ENCODE measurements at places on chromosomes 1 and 21.

- DNase-seq: no peak
Measured at GRCh38 chr1:228156941-228157728, 7.4 kb downstream of the GJC2 start.

GRCh38 chr1:156123356-156124196 lies 9.1 kb downstream of the LMNA start:
- DNase-seq: peak; percentile 44

GRCh38 chr1:201319631-201320030 lies 36.3 kb downstream of the PKP1 start:
- no peak for DNase-seq

DNA sequence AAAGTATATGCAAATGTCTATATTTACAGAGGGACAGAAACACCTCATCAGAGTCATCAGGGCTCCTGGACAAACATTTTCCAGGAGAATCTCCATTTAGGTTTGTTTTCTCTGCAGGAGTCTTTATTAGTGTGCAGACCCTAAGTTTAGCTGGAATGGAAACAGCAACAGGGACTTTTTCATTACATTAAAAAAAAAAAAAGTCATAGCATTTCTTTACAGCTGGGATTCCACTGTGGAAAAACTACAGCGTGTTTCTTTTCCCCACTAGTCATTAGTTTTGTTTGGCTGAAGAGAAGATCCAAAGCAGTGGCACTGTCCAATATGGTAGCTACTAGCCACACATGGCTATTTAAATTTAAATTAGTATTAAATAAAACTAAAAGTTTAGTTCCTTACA lies 49.6 kb downstream of the LHX4 start:
- DNase-seq: no peak

DNA sequence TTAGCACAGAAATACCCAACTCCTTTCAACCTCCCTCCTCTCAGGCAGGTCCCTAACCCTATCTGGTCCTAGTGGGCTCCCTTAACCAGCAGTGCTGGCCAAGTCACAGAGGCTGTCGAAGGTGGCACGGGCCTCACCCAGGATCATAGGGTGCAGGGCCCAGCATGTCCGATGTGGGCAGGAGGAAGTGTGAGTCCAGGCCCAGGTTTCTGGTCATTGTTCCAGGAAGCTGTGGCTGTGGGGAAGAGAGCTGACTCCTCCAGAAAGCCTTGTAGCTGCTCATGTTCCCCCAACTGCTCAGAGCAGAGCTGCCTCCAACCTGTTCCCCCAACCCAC lies 2.4 kb downstream of the CCDC17 start:
- DNase-seq: no peak

- DNase-seq: no peak
Measured at GRCh38 chr1:150613061-150613920, 16.1 kb downstream of the ENSA start.

GRCh38 chr1:113088972-113089371 lies 16.0 kb downstream of the LRIG2 start:
- DNase-seq: no peak

DNA sequence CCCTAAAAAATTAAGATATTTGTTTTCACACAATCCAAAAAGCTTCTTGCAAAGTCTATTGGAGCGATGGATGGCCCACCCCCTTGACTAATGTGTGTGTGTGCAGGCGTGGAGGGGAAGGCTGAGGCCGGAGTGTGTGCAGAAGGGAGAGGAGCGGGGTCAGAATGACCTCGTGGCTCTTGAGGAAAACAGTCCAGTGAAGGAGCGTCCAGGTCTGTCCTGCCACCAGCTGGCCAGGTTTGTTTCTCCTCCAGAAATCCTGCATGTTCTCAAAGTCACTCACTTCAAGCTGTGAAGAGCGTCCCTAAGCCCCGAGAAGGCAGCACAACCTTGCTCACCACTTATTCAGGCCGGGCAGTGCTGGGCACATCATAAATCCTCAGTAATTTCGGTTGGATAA lies 69.5 kb upstream of the SSX2IP start:
- no peak for DNase-seq

- DNase-seq: no peak
Measured at GRCh38 chr1:18126616-18127015, 19.0 kb downstream of the IGSF21 start.

- DNase-seq: peak; percentile 31
Measured at GRCh38 chr1:26378088-26378878, 5.7 kb upstream of the ZNF683 start.

- DNase-seq: no peak
Measured at GRCh38 chr21:43328958-43329691, 97.8 kb downstream of the SIK1 start.

DNA sequence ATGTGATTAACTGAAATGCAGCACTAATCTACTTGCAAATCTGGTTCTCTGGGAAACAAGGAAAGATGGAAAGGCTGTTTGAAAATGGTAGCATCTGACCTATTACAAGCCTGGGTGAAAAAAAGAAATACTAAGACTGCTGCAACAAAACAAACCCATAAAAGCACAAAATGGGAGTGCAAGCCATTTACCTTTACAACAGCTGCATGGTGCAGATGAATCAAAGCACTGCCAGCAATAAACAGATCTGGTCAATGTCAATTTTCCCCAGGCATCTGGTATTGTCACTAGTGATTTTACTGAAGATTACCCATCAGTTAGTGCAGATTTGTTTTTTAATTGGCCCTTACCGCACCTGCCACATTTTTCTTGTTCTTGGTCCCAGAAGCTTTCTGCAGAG lies 1341.7 kb downstream of the PLA2G4A start:
- DNase-seq: no peak

GRCh38 chr1:71522721-71523120 lies 441.9 kb upstream of the ZRANB2 start:
- DNase-seq: no peak

DNA sequence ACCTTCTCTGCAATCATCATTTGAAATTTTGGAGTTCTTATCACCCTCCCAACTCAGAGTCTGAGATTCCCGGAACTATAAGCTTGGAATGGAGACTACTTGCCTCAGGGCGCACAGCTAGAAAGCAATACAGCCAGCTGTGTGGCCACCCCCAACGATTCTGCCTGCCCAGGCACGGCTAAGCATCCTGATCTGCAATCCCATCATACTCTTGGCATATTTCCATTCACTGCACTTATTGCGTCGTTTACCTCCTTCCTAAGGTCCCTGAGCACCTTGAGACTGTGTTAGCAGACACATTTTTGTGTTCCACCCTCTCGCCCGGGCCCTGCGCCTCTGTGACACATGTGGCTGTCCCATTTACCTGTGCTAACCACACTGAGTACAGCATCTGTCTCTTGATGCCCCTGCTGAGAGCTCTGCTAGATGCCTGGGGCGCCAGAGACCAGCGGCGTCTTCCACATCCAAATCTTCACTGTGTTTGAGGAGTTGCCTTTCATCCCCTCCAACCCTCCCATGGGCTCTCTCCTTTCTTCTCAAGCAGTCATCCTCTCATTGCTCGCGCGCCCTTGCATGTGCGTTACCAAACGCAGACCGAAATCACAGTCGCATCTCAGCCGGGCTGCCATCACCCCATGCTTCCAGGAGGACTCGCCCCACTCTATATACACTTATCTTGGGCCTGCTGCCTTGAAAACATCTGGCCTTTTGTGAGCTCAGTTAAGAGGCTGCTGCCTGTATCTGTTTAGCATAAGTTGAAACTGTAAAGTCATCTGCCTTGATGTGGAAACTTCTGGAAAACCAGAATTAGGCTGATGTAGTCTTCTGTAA lies 3.5 kb upstream of the CLDN19 start:
- DNase-seq: no peak

DNA sequence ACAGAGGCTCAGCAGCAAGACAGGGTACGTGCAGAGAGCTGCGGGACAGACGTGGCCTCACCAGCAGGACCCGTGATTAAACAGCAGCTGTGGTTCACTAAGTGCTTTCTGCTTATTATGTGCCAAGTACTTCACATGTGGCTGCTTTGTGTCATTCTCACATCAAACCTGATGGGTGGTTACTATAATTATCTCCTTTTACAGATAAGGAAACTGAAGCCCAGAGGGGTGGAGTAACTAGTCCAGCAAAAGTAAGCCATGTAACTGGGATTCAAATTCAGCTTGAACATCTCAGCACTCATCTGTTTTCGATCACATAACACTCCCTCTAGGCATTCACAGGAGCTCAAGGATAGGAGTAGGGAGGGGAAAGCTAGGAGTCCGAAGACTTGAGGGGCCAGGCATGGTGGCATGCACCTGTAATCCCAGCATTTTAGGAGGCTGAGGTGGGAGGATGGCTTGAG lies 50.8 kb upstream of the CLIC4 start:
- DNase-seq: no peak

DNA sequence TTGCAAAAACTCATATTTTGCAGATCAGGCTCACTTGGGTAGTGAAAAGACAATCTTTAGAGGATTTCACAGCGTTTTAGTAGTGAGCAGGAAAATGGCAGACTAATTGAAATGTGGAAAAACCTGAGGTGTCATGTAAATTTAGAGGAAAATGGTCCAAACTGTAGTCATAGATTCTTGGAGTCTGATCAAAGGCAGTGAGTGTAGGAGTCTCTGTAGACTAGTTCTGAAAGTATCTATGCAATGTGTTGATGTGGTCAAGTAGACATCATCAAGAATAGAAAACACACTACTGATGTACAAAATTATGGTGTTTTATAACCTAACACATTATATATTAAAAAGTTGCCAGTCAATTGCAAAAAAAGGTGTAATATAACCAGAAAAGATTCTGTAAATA lies 143.2 kb upstream of the C1orf105 start:
- DNase-seq: no peak

GRCh38 chr1:178023181-178023618 lies 53.3 kb upstream of the SEC16B start:
- DNase-seq: no peak
